ENCODE measurements at places on chromosomes 7 and 10.
A peak's percentile ranks its signal among the peaks of the same experiment; 100 is the strongest.

- DNase-seq = no peak
Measured at GRCh38 chr10:118708571-118708970, 46.2 kb downstream of the CACUL1 start.

GRCh38 chr10:25226775-25227682 lies 52.2 kb downstream of the GPR158 start:
- DNase-seq = no peak

GRCh38 chr10:35640474-35640873 lies 1.6 kb downstream of the FZD8 start:
- peak; percentile 37 for DNase-seq

GRCh38 chr7:134662166-134662870 lies 15.7 kb downstream of the BPGM start:
- no peak for DNase-seq

DNA sequence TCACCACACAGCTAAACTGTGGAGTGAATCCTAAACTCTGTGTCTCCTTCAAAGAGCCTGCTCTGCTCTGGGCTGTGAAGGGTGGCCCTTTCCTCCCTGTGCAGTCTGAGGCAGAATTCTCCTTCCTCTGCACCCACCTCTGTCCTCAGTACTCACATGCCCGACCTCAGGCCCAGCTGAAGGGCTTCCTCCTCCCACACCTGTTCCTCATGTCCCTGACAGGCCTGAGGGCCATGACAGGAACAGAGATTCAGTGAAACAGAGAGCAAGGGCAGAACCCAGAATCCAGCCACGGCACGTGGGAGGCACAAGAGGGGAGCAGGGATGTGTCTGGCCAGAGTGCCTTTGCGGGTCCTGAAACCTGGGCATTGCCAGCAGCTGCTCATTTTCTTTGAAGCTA lies 13.9 kb downstream of the CREB3L2 start:
- no peak for DNase-seq

- DNase-seq = no peak
Measured at GRCh38 chr10:4215485-4215884, 430.5 kb upstream of the KLF6 start.

- DNase-seq = no peak
Measured at GRCh38 chr7:94962661-94963060, 55.3 kb downstream of the PPP1R9A start.

- no peak for DNase-seq
Measured at GRCh38 chr7:693280-693679, 33.2 kb upstream of the DNAAF5 start.

- DNase-seq = no peak
Measured at GRCh38 chr10:132319853-132320653, 11.9 kb upstream of the LRRC27 start.

DNA sequence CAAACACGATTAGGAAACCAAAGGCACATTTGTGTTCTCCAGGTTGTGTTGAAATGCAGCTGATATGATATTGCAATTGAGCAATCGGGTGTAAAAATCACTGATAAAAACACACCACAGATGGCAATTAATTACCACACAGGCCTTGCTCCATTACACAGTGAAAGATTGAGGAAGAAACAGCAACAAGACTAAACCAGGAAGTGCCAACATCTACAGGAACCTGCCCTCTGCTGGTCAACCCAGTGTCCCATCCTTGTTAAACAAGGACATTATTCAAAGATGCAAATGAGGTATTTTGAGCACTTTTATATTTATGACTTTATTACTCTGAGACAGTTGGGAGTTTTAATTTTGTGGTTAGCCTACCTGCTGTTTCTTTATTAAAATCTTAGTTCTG lies 765.6 kb upstream of the GHITM start:
- DNase-seq = no peak

DNA sequence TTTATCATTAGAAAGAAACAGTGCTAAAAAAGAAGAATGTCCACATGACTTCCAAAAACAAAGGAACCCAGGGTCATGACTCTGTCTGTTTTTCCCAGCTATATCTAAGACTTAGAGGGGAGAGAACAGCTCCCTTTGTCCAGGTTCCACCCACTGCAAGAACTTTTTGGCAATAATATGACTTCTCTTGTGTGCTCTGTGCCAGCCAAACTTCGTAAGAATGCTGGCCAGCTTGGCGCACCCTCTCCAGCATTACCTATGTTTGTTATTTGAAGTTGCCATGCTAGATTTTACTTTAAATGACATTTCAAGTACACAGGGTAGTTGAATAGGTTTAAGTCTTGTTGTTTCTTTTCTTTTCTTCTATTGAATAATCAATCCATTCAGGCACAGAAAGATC lies 371.4 kb downstream of the KCNMA1 start:
- no peak for DNase-seq

GRCh38 chr10:72948762-72949161 lies 5.8 kb downstream of the PLA2G12B start:
- DNase-seq = no peak

Data from CD4-positive, alpha-beta T cell (primary cell).